ENCODE measurements at places on chromosomes 6 and 20. TPM values are rescaled to one million over a fixed set of nuclear protein-coding genes. Genes with fewer than 3 reads are reported as not detected.

DNA sequence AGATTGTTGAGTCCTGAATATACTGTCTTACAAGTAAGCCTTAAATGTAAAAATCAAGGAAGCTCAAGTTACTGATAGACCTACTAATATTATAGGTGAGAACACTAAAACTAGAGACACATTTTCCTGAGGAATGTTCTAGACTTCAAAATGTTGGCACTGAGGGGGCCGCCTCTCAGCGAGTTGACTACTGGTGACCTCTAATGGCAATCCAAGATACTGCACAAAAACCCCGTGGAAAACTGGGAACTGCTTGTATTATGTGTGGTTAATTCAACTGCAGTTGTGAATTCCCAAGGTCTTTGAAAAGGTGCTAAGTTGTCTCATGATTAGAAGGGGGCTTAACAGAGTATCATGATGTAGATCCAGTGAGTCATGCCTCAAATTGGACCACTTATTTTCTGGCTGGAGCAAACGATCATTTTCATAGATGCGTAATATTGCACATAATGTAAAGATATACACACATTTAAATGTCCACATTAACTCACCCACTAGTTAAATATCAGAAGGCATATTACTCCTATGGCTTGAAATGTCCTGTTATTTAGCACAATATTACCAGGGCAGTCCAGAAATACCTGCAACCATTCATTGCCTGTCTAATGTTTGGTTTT, 336.2 kb downstream of the FOXA2 start:
- DNase-seq, result no peak

DNA sequence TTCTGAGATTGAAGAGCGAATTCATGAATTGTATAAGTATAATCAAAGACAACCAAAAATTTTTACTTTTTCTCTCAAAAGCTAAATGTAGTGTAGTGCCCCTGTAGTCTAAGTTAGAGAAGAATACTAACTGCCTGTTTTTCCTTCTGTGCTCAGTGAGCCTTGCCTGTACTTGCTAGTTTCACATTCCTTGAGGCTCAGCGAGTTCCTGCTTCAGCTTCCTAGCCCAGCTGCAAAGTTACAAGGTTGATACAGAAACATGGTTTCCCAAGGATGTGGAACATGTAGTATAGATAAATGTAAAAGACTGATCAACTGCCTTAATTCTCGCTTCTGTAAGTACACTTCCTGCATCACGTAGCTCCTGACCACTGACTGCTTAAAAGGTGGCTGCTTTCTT, 33.1 kb upstream of the SEC63 start:
- no peak for DNase-seq

GRCh38 chr6:5285526-5285925, 24.2 kb downstream of the FARS2 start:
- no peak for DNase-seq

DNA sequence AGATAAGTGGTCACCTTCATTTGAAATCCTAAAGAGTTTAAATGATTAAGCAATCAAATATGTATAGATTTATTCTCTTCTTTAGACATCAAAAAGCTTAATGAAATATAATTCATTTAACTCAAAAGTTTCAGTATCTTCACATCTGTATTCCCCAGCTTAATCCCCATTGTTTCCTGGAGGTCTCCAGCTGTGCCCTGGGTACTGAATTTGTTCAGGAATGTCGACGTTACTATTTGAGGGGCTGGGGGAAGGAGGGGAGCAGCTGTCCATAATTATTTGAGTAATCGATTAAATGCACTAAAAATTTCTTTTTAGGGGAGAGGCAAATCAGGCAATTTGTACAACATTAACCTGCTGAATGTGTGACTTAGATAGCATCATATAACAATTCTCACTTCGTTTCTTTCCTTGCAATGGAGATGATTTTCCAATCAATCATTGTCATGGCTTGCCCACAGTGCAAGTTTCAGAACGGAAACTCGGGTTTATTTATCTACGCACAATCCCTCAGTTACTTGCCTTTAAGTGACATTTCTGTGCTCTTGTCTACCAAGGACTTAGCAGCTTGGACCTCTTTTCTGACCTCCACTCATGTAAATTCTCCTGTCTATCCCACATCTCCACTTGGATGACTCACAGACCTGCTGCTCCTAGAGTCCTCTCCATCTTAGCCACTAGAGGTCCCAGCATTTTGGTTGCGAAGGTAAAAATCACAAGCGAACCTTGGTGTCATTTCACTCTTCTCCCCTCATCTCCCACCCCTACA, 3.9 kb downstream of the DOK5 start:
- DNase-seq, result no peak

Gene AVP
- total RNA-seq, result not detected
